Caco-2 (cell line): ENCODE measurements at places on chromosomes 13 and 19. TPM values are rescaled to one million over a fixed set of nuclear protein-coding genes. Genes with fewer than 3 reads are reported as not detected.

DNA sequence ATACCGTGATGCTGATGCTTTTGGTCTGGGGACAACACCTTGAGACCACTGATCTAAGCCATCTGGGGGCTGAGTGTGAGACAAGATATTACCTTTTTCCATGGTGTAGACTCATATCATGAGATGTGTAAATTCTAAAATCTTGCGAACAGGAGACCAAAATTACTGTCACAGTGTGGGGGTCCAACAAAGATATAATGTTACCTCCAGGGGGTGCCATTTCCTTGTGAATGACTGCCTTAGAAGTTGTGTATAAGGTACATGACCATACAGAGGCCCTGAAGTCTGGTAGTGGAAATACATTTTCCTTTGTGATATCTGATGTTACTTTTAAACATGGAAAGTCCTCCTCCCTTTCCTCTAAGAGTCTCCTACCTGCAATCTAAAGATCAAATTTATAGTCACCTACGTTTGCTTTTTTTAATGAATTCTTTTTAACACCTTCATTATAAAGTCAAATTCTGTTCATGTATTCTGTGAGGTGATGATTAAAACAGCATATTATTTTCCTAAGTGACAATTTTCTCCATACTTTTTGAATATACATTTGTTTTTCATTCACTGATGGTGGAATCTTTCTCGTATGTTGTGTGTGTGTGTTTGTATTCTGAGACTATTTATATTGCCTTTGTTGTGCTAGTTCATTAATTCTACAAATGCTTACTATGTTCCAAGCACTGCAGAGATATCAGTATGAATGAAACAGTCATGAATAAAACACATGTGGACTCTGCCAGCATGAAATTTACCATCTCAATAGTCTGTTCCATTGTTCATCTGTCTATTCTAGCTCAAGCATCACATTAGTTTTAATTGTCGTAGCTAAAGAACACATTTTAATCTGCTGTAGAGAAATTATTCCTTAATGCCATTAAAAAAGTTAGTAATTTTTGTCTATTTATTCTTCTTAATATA, 113.7 kb downstream of the RFC3 start:
- DNase-seq, result peak; percentile 78

DNA sequence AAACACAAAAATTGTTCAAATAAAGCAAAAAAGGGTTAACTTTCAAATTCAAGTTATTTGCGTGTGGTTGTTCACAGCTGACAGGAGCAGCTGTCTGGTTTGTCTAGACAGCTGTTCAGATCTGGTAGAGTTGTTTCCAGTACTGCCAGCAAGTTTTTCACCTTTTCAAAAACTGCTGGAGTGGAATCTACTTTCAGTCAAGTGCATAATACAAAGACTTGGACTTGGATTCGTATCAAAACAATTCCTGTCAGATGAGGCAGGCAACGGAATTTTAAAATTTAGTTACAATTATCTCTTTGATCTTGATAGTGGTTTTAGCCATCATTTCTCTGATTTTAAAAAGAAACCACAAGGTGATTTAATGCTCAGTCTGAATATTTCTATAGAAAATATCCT, 51.7 kb upstream of the EEF1AKMT1 start:
- DNase-seq, result no peak

- no peak for DNase-seq
Measured at GRCh38 chr13:98941126-98941525, 36.7 kb downstream of the DOCK9 start.

The LMTK3 gene
- 22.4 and 22.6 TPM in 2 replicates for total RNA-seq

The NALCN gene
- not detected in 2 replicates for total RNA-seq

DNA sequence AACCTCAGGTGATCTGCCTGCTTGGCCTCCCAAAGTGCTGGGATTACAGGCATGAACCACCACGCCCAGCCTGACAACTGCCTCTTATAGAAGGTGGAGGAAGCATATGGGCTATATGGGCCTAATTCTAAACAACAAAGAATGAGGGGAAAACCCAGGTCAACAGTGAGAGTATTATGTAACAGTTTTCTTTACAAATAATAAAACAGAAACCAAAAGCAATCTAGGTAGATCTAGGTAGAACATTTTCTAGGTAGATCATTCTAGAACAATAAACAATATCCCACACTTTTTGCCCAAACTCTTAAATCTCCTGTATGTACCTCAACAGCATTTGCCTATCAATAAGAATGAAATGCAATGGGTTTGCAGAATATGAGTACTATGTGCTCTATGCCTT, 267.4 kb downstream of the ABCC4 start:
- no peak for DNase-seq

- peak; percentile 5 for DNase-seq
Measured at GRCh38 chr13:102141625-102142472, 260.0 kb downstream of the FGF14 start.

GRCh38 chr19:7795555-7796161, 32.6 kb downstream of the CLEC4M start:
- DNase-seq, result no peak

DNA sequence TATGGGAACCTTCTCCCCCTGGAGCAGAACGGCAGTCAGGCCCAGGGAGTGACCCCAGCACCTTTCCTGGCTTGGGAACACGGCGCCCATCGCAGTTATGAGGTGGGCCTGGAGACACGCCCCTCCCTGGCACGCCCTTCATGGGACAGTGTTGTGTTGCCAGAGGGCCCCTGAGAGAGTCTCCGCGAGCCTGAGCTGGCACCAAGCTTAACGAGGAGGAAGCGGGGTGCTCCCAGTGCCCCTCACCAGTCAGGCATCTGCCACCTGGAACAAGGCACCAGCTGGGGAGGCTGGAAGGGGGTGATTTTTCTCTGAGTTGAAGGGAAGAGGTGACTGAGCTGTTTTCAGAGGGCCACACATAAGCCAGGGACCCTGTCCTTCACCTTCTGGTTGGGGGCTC, 180.6 kb downstream of the KDM4B start:
- peak; percentile 21 for DNase-seq

DNA sequence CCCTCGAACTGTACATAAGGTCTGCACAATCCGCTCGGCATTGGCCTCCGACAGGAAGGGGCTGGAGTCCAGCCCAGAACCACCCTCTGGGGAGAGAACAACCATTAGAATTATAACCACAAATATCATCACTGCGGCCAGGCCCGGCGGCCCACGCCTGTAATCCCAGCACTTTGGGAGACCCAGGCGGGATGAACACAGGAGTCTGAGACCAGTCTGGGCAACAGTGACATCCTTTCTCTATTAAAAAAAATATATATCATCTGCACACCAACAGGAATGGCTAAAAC, 11.4 kb downstream of the COQ8B start:
- DNase-seq, result no peak

The PEAK3 gene
- total RNA-seq, result not detected in 2 replicates

- DNase-seq, result no peak
Measured at GRCh38 chr19:38111898-38112297, 112.1 kb downstream of the DPF1 start.

GRCh38 chr13:23899555-23899954, 2.3 kb upstream of the C1QTNF9B start:
- peak; percentile 43 for DNase-seq

- no peak for DNase-seq
Measured at GRCh38 chr19:5293612-5294378, 46.8 kb downstream of the PTPRS start.

- peak; percentile 52 for DNase-seq
Measured at GRCh38 chr13:73849292-73849691, 284.9 kb downstream of the KLF12 start.

DNA sequence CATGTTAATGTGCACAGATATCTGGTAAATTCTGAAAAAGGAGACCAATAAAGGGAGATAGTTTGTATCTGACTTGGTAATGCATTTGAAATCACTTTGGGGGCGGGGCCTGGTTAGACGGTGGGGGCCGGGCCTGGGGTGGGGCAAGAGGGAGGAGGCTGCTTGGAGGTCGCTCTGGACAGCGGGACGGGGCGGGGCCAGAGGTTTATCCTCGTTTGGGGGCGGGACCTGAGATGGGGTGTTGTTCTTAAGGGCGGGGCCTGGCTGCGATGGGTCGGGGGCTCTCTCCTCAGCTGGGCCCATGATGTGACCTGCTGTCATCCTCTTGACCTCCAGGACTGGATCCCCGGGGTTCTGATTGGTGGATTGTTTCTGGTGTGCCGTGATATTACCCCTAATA, 4.9 kb upstream of the ZNF808 start:
- no peak for DNase-seq

- no peak for DNase-seq
Measured at GRCh38 chr19:15456871-15457700, 7.3 kb downstream of the RASAL3 start.

- peak; percentile 74 for DNase-seq
Measured at GRCh38 chr19:44050740-44051649, 841 bp upstream of the ZNF223 start.

DNA sequence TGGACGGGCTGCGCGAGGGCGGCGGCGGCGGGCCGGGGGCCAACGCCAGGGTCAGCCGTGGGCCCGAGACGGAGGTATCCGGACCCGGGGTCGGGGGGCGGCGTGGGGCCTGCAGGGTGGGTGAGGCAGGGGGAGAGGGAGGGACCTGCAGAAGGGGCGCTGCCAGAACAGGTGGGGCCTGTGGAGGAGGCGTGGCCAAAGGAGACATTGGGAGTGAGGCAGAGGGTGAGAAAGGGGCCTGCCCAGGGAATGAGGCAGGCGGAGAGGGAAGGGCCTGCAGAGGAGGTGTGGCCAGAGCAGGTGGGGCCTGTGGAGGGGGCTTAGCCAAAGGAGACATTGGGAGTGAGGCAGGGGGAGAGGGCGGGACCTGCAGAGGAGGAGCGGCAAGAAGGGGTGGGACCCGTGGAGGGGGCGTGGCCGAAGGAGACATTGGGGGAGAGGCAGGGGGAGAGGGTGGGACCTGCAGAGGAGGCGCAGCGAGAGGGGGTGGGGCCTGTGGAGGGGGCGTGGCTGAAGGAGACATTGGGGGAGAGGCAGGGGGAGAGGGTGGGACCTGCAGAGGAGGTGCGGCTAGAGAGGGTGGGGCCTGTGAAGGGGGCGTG, 4.2 kb downstream of the PRR36 start:
- peak; percentile 94 for DNase-seq

GRCh38 chr13:78401873-78402707, 201.3 kb downstream of the POU4F1 start:
- no peak for DNase-seq

DNA sequence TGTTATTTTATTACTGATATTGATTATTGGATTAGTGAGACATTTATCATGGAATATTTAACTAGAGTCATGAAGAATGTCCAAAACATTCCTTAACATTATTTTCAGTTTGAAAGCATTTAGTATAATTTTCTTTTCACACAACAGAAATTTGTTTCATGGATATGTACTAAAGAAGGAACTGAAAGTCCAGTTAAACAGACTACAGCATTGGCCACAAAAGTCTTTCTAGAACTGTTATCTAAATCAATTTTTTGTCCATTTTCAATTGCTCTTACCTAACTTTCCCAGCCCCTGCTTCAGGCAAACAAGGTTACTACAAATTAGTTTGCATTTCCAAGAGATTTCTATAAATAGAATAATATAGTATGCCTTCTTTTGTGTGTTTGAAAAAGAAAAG, 1018.0 kb upstream of the PCDH20 start:
- no peak for DNase-seq

The ENOX1 gene
- total RNA-seq, result 9.1 and 10.4 TPM in 2 replicates
